M059J (cell line): ENCODE measurements at places on chromosomes 3 and 15.

DNA sequence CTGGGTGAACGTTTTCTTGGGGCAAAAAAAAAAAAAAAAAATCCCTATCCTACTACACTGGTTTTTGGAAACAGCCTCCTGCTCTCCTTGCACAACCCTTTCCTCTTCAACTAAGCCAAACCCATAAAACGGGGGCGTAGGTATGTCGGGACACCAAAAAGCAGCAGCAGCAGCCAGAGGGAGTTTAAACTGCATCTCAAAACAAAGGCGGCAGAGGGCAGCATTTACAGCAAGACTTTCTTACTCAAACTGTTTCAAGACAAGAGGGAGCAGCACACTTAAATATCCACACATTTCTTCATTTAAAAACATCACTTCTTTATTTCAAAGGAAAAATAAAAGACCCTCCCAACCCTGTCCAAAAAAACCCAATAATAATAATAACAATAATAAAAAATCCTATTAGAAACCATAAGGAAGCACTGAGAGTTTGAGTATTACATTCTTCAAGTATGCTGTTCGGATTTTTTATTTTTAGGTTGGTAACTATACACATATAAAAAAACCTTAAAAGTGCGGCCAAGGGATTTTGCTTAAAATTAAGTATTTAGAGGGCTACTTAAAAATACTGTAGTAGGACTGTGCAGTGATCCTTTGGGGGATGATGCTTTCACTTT is 43.9 kb upstream of the PLXND1 start:
- peak; percentile 71 for DNase-seq

DNA sequence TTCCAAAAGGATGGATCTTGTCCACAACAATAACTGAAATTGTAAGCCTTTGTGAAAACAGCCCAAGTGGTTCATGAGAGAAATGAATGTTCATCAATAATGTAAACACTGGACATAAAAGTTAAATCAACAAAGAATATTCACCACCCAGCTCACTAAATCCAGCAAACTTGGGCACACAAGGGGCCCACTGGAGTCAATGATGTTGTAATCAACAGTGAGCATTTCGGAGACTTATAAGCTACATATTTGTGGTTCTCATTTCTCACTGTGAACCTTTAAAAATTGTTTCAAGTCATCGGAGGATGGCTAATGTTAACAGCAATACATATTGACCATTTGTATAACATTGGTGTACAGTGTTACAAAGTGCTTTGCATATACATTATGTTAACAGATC is 63.1 kb downstream of the VGLL4 start:
- DNase-seq: no peak

GRCh38 chr3:49790626-49791411 is 4.5 kb upstream of the IP6K1 start:
- DNase-seq: peak; percentile 70

DNA sequence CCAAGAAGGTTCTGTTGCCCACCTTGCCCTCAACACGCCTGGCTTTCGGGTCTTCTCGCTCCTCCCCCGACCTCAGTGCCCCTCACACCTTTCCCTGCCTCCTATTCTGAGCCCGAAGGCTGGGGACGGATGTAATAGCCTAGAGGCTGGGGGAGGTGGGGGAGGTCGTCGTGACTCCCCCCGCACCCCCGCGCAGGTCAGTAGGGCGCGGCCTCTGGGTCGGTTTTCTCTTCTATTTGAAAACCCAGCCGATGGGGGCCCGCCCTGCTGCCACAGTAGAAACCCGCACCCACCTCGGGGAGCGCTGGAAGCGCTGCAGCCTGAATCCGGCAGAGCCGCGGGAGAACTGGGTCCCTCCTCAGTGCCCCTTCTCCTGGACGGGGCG is 1.0 kb upstream of the RBPMS2 start:
- DNase-seq: no peak

- DNase-seq: peak; percentile 84
Measured at GRCh38 chr3:11155341-11156025, 1.2 kb downstream of the HRH1 start.

DNA sequence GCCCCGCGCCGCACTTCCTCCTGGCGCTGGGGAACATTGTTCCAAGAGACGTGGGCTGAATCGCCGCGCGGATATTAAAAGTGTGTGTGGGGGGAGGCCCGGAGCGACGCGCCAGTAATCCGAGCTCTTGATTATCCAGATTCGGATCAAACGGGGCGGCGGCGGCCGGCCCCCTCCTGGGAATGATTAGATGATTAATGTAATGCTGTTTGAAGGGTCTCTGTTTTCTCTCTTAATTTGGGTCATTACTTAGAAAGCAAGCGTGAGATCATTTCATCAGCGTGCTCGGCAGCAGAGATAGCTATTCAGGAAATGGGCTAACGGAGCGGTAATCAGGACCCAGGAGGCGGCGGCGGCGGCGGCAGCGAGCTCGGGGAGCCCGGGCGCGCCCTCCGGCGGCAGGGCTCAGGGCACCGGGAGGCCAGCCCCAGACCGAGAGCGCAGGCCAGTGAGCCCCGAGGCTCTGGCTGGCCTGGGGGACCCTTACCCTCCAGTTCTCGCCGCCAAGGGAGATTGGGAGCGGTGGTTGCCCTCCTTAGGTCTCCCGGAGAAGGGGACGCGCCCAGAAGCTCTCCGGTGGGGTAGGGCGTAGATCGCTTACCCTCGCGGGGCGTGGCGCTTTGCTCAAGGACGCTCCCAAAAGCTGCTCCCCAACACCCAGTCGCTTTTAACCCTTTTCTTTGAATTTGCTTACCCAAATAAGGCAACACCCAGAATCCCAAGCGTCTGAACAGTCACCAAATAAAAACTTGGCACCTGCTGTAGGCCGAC is 4.5 kb downstream of the FEZF2 start:
- DNase-seq: no peak

DNA sequence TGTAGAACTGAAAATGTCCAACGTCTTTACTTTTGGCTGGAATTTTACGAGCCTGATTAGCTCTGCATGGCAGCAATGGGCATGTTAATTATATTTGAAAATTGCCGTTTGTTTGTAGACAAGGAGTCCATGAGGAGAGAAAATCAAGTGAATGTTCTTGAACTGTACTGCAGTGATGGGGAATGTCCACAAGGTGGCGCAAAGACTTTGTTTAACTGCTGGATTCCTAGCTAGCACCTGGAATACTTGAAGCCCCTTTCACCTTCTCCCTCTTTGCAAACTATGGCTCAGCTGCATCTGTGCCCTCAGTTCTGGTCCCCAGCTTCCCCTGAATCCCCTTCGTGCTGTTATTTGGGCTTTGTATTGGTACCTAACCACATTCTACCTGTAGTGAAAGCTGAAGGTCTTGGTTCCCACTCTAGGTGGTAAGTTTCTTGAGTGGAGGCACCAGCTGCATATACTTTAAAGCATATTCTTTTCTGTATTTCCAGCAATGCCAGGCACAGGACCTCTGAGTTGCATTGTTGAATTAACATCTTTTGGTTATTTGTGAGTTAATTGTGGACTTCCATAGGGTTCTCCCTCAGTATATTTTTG is 25.3 kb downstream of the EXOG start:
- DNase-seq: peak; percentile 61

GRCh38 chr3:31433679-31433992 is 99.1 kb upstream of the STT3B start:
- DNase-seq: no peak

GRCh38 chr3:129230311-129231019 is 18.9 kb upstream of the COPG1 start:
- DNase-seq: peak; percentile 96

GRCh38 chr3:103624271-103624670 is 1189.5 kb downstream of the ZPLD1 start:
- DNase-seq: no peak

DNA sequence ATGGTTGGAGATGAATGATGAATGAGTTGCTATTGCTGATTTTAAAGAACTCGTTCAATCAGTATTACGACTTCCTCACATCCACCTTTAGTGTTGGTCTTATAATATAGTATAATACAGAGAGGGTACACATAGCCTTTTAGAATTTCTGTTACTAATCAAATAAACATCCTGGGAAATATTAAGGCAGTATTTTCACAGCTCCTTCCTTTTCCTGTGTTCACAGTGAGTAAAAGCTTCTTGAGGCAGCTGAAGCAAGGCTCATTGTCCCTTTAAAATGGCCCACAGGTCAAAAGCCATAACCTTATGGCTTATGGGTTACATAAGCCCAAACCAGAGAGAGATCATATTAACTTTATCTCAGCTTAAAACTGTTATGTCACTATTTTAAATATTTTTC is 1.3 kb upstream of the BTLA start:
- DNase-seq: no peak

GRCh38 chr3:184259878-184260723 is 1.3 kb downstream of the CAMK2N2 start:
- DNase-seq: peak; percentile 45

DNA sequence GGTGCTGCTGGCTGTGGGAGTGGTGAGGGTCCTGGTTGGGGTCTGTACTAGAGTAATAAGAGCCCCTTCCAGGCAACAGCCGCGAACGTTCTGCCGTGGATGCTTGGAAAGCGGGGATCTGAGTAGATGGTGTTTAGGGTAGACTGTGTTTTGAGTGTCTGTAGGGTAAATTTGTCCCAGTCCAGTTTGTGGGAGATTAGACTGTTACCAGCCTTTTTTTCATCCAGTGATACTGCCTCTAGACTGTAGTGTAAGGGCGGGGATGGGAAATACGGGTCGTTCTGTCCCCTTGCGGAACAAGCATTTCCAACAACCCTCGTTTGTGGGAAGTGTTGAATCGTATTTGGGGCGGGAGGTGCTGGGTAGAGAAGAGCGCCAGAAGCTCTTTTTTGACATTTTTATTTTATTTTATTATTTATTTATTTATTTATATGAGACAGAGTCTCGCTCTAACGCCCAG is 424 bp downstream of the HAUS2 start:
- DNase-seq: peak; percentile 60

DNA sequence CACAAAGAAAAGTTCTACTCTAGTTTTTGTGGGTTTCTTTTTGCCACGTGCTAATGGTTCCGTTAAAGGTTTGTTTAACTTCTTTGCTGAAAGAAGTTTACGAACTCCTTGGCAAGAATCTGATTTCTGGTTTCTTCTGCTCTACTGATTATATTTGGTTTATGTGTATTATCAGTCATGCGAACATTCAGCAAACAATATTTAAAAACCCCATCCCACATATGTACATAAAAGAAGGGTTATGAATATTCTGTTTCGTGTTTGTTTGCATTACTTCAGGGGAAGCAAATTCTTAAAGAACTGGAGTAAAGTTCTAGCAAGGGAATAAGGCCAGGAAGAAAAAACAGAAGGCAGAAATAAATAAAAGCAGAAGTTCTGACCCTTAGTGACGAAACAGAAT is 9.8 kb downstream of the LARS2 start:
- DNase-seq: no peak

DNA sequence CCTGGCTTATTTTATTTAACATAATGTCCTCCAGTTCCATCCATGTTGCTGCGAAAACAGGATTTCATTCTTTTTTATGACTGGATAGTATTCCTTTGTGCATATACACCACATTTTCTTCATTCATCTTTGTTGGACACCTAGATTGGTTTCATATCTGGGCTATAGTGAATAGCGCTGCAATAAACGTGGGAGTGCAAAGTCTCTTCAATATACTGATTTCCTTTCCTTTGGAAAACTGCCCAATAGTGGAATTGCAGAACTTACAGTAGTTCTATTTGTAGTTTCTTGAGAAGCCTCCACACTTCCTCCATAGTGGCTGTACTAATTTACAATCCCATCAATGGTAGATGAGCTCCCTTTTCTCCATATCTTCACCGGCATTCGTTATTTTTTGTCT is 72.5 kb upstream of the KLHL25 start:
- no peak for DNase-seq

DNA sequence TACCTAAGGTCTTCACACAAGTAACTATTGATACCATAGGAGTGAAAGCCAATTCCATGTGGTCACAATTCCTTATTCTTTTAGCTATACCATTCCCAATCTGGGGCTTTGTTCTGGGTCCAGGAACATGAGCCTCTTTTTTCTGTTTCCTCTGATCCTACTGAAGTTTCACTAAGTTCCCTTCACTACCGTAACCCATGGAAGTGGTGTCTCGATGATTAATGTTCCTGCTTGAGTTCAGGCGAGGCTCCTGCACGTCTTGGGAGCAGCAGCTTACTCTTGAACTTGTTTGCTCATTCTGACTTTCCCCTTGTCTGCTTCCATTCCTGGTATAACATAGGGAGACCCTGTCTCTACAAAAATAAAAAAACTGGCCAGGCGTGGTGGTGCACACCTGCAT is 23.6 kb downstream of the ZNF592 start:
- no peak for DNase-seq

GRCh38 chr3:44074181-44074580 is 167.5 kb upstream of the TOPAZ1 start:
- peak; percentile 29 for DNase-seq

GRCh38 chr3:16793321-16793720 is 91.4 kb upstream of the PLCL2 start:
- DNase-seq: no peak

DNA sequence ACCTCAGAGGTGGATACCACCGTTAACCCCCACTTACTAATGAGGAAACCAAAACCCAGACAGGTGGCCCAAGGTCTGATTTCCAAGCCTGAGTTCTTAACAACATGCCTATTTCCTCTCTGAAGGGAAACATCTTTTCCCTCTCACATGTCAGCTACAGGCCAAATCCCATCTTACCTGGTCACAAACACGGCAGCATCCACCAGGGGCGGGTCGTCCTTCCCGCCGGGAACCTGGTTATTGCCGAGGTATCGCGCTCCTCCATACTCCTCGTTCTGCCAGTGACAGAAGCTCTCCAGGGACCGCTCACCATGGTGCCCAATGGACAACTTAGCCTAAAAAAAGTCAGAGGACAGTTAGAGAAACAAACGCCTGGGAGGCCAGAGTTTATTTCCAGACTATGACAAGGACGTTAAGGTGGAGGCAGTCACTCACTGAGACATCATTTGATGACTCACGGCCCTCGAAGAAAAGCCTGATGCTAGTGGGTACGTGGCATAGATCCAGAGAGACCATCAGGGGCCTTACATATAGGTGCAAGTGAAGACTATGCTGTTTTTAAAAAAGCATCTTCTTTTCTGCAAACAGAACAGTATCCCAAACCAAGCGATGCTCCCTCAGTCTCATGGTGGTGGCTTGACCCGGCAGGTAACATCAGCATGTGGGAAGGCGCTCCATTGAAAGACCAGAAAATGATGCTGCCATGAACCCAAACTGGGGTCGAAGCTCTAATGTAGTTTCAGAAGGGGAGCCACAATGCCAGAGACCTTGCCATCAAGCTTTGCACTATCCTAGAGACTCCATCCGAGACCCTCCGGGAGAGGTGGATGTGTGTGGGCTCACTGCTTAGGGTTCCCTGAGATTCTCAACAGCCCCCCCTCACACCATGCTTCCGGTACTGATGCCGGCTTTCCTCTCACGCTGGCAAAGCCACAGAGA is 80.2 kb downstream of the ADAMTS17 start:
- no peak for DNase-seq

- no peak for DNase-seq
Measured at GRCh38 chr3:5390221-5390620, 202.7 kb downstream of the EDEM1 start.

- no peak for DNase-seq
Measured at GRCh38 chr3:59049671-59050331, at the start of gene CFAP20DC. CFAP20DC (minus strand) TSS chr3:59050025; CDS start chr3:59049631, 394 bp downstream.

- no peak for DNase-seq
Measured at GRCh38 chr3:117656391-117656790, 946.8 kb downstream of the TUSC7 start.
